ENCODE measurements at places on chromosomes 12 and 14. TPM values are rescaled to one million over a fixed set of nuclear protein-coding genes. Genes with fewer than 3 reads are reported as not detected.
A peak's percentile ranks its signal among the peaks of the same experiment; 100 is the strongest.

GRCh38 chr14:92587700-92588085 is 74.1 kb downstream of the RIN3 start:
- DNase-seq, result no peak

- DNase-seq, result peak; percentile 98
Observed at GRCh38 chr12:132908145-132909029, 21.0 kb upstream of the CHFR start.

DNA sequence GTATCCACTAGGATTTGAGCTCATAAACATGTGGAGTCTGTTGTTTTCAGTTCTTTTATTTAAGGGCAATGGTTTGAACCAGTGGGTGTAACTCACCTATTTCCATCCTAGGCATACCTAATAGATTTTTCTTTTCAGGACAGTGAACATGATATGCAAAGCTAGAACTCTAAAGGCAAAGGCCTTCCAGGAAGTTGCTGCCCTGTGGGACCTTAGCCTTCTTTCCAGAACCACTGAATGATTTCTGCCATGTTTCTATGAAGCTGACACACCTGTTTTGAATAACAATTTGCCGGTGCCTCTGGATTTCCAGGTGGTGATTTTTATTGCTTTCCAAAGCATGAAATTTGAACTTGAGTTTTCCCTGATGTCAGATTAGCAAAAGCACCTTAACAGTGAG is 372.9 kb upstream of the FAR2 start:
- DNase-seq, result no peak

CNTN1 gene
- 0.01 TPM for polyA plus RNA-seq

IL31 gene
- polyA plus RNA-seq, result not detected

HOXC6 gene
- 0.08 TPM for polyA plus RNA-seq

MYH6 gene
- polyA plus RNA-seq, result 1,673 TPM

DNA sequence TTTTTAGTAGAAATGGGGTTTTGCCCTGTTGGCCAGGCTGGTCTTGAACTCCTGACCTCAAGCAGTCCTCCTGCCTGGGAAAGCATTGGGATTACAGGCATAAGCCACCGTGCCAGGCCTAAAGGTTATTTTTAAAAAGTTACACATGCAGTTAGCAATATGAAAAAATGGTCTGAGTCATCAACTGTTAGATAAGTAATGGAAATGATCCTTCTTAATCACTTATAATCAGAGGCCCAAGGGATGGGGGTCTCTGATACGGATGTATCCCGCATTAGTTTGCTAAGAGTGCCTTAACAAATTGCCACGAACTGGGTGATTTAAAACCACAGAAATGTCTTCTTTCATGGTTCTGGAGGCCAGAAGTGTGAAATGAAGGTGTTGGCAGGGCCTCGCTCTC is 54.1 kb upstream of the FERMT2 start:
- no peak for DNase-seq

DNA sequence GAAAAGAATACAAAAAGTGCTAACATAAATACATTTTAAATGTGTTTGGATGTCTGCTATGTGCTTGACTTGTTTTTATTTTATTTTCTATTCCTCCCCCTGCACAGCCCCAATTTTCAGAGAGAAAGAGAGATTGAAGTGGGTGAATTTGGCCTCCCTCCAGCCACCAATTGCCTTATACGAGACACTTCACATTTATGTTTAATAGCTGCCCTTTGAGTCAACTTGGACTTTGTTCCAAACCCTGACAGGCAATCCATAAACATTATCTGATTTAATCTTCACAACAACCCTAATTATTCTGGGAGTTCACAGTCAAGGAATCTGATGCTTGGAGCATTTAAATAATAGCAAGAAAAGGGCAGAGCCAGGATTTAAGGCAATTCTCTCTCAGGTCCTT is 161.7 kb downstream of the SLC15A4 start:
- DNase-seq, result no peak

CCDC60 gene
- polyA plus RNA-seq, result not detected

RNASE3 gene
- polyA plus RNA-seq, result 0.12 TPM

- DNase-seq, result no peak
Observed at GRCh38 chr12:14395074-14395778, 29.7 kb downstream of the ATF7IP start.

DNA sequence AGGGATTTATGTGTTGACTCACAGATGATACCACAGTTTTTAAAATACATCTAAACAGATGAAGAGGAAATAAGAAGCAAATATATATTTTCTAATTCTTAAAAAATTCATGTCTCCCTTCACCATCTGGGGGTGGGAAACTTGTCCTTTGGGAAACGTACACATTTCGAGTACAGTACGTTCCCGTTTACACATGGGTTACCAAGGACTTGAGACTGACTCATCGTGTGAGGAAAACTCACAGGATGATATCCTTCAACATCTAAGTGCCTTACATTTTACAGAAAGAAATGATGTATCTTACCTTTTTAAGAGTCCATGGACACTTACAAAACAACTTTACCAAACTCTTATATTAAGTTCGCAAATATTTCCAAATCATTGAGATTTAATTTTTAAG is 16.0 kb upstream of the FBLN5 start:
- DNase-seq, result no peak

PDE3A gene
- polyA plus RNA-seq, result 46.7 TPM

GRCh38 chr12:121287267-121287954 is 9.1 kb downstream of the CAMKK2 start:
- no peak for DNase-seq

- no peak for DNase-seq
Observed at GRCh38 chr12:110365489-110366320, 37.8 kb downstream of the ANAPC7 start.

DNA sequence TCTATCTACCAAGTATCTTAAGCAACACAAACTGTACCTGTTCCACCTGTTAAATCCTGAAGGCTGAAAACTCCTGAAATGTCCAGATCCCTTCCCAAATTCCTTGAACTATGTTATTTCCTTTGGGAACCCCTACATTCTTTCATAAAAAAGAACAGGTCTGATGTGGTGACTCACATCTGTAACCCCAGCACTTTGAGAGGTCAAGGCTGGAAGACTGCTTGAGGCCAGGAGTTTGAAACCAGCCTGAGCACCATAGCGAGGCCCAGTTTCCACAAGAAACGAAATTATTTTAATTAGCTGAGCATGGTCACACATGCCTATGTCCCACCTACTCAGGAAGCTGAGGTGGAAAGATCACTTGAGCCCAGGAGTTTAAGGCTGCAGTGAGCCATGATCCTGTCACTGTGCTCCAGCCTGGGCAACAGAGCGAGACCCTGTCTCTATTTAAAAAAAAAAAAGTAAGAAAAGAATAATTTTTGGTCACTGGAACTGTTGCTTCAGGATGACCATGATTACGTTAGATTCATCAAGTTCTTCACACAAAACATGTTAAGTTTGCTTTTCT is 84.3 kb downstream of the PHLDA1 start:
- no peak for DNase-seq

STYK1 gene
- polyA plus RNA-seq, result not detected

DCN gene
- 238 TPM for polyA plus RNA-seq

DNA sequence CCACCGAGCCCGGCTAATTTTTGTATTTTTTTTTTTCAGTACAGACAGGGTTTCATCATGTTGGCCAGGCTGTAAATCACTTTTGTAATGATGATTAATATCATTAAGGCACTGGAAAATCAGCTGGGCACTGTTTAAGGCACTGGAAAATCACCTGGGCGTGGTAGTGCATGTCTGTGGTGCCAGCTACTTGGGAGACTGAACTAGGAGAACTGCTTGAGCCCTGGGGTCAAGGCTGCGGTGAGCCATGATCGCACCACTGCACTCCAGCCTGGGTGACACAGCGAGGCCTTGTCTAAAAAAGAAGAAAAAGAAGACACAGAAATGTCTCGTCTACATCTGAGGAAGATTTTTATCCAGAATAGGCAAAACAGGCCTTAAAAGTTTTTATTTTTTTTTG is 12.7 kb downstream of the SLC11A2 start:
- no peak for DNase-seq

DNA sequence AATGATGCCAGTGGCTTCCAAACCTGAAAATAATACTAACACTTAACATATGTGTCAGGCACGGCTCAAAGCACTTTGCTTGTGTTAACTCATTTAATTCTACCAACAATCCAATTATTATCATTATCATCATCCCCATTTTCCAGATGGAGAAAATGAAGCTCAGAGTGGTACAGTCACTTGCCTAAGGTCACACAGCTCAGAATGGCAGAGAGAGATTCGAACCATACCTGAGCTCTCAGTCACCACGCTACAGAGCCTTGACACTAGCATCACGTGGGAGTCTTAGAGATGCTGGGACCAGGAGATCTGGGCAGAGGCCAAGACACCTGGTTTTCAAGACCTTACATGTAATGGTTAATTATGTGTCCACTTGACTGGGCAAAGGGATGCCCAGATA is 34.2 kb downstream of the DHX37 start:
- no peak for DNase-seq

DHRS2 gene
- not detected for polyA plus RNA-seq

GRCh38 chr12:101925361-101925760 is 48.0 kb downstream of the DRAM1 start:
- peak; percentile 69 for DNase-seq

DNA sequence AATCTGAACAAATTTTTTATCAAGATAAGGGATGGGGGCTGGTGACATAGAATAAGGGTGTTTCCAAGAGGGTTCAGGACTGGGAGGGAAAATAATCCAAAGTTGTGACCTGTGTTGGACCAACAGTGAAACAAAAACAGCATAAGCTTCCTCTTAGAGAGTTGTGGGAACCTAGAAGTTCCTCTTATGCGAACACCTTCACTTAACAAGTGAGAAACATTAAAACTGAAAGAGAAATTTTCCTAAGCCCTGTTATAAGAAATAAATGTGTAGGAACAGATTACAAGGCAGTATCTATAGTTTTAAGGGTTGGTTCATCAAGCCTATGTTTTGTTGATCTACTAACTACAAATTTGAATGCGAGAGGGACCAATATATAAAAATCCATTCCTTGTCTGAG is 58.4 kb downstream of the LLPH start:
- DNase-seq, result no peak

MNAT1 gene
- polyA plus RNA-seq, result 18.9 TPM

PLCZ1 gene
- polyA plus RNA-seq, result 0.42 TPM

DNA sequence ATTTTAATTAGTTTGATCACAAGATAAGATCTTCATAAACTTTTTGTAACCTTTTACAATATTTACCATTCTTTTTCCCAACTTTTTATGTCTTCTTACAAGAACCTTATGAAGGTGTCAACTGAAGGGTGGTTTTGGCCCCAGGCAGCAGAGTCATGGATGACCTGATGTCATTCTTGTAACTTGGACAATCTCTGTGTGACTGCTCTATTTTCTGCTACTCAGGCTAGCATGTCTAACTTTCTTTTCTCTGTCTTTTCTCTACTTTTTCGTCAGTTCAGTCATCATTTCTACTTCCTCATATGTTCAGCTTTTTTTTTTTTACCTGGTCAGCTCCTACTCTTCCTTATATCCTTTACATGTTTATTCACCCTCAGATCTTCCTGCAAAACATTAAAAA is 150.7 kb upstream of the PTPRQ start:
- no peak for DNase-seq

- DNase-seq, result peak; percentile 86
Observed at GRCh38 chr14:73728717-73729330, 14.6 kb upstream of the PNMA1 start.

COCH gene
- polyA plus RNA-seq, result 0.50 TPM

DNA sequence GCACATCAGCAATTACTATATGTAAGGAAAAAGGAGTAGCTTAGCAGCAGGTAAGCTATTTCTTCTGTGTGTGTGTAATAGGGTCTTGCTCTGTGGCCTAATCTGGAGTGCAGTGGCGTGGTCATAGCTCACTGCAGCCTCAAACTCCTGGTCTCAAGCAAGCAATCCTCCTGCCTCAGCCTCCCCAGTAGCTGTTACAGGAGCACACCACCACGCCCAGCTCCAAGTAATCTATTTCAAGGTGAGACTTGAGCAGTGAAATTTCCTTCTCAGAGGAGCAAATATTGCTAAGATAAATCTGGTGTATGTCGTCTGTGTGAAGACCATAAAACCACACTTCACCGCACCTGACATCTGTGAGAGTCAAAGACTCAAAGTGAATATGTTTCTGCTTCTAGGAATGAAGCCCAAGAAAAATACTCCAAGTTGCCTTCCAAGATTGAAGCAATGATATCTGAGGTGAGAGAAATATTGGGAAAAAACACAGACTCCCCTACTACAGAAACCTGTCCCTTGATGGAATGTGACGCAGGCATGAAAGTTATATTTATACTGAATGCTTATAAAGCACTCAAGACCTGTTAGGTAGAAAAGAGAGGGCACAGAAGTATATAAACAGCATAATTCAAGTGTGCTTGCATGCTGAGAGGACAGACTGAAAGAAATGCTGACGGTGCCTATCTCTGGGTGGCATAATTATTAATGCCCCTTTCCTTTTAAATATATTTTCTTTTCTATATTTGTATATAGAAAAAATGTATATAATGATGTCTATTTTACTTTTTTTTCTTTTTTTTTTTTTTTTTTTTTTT is 2.5 kb upstream of the SELPLG start:
- no peak for DNase-seq

- DNase-seq, result no peak
Observed at GRCh38 chr12:111471236-111471635, 65.5 kb downstream of the SH2B3 start.

ANG gene
- 3.3 TPM for polyA plus RNA-seq

ADAM20 gene
- not detected for polyA plus RNA-seq

GLT1D1 gene
- 0.24 TPM for polyA plus RNA-seq

- DNase-seq, result no peak
Observed at GRCh38 chr12:93087840-93088610, 158.9 kb upstream of the EEA1 start.

GRCh38 chr14:84937449-84937848 is 592.5 kb upstream of the FLRT2 start:
- no peak for DNase-seq

- no peak for DNase-seq
Observed at GRCh38 chr12:92596383-92596782, 106.4 kb upstream of the PLEKHG7 start.

ANO4 gene
- polyA plus RNA-seq, result not detected

RBMS2 gene
- polyA plus RNA-seq, result 13.3 TPM
